T47D (cell line): ENCODE measurements at places on chromosomes 6 and 20.

GRCh38 chr20:32287231-32287638 lies 9.8 kb downstream of the KIF3B start:
- no peak for DNase-seq

- DNase-seq = no peak
Observed at GRCh38 chr6:115524821-115525220, 535.9 kb downstream of the FRK start.

GRCh38 chr6:105808571-105808970 lies 277.6 kb upstream of the PRDM1 start:
- no peak for DNase-seq

GRCh38 chr6:138757136-138757535 lies 16.4 kb upstream of the CCDC28A start:
- no peak for DNase-seq

- DNase-seq = no peak
Observed at GRCh38 chr6:78611886-78612480, 255.4 kb upstream of the IRAK1BP1 start.

DNA sequence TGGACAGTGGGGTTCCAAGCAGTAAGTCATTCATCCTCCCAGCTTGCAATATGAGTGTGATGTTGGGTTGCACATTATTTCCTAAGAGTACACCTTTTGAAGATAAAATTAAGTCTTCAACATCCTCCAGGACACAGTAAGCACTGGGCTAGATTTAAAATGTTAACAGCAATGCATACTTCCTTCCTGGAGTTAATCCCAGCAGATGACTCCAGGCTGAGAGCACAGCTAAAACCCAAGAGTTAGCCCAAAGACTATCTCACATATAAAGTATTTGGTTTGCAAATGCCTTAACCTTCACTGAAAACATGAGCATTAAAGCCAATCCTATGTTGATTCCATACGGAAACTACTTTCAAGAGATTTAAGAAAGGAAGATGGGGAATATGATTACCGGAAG lies 69.2 kb downstream of the SLC23A2 start:
- no peak for DNase-seq

- no peak for DNase-seq
Observed at GRCh38 chr6:17169711-17170110, 67.9 kb downstream of the STMND1 start.

DNA sequence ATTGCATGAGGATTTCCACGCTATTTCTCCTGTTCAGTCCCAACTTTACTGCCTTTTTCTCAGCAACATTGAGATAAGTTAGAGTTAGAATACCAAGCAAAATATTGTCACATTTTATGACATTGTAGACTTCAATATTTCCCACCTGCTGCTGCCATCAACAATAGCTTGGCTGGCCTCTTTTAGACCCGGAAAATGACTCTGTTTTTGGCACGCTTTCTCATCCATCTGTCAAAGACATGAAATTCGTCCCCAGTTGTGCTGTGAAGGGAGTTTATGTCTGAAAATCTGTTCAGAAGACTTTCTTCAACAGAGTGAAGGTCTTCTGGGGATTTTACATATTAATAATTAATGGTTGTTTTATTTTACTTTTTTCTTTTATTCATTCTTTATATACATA lies 857.3 kb downstream of the FRK start:
- DNase-seq = no peak

DNA sequence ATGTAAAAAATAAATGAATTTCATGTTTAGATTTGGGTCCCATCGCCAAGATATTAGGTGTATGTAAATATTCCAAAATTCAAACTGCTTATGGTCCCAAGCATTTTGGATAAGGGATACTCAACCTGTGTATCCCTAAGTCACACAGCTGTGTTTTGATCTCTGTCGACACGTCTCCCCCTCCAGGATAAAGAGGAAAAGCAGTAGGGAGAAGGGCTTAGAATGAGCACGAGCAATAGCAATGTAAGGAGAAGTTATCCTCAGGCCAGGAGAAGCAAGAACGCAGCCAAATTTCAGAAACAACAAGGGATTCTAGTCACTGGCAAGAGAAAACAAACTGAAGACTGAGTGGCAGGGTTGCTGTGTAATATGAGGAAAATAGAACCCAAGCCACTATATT lies 181.2 kb downstream of the AIG1 start:
- no peak for DNase-seq

- DNase-seq = no peak
Observed at GRCh38 chr6:34352305-34352937, 40.0 kb downstream of the NUDT3 start.

- no peak for DNase-seq
Observed at GRCh38 chr6:30819297-30819917, 64.9 kb upstream of the DDR1 start.

GRCh38 chr6:13485923-13486562 lies 1.4 kb downstream of the GFOD1 start:
- peak; percentile 54 for DNase-seq

DNA sequence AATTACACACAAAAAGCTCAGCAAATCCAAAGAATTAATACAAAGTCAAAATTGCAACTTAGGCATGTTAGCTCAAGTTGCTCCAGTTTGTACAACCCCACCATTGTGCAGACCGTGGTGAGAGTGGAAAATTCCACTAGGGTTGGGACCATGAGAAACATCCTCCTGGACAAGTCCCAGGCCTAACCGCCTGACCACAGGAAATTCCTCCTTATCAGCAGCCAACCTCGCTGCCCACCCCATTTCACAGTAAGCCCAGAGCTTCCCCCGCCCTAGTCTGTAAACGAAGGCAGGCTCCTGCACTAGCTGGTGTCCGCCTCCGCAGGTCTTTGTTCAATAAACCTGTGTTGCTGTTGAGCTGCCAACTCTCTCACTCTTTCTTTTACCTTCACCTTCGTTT lies 1023.3 kb downstream of the EYS start:
- DNase-seq = no peak

DNA sequence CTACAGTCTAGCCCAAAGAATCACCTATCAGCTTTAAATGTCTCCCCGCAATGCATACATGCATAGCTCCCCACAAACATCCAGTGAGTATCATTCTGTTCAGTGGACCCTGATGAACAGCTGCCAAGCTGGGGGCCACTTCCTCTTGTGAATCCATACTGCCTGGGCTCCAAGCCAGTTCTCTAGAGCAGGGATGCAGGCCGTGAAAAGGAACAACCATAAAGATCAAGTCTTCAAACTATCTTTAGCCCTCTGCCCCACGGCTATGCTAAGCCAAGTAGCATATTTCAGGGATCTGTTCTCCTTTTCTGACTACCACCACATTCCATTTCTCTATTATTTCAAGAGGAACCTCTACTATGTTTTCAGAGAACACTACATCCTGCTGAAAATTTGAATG lies 191.7 kb upstream of the BTBD3 start:
- DNase-seq = no peak

DNA sequence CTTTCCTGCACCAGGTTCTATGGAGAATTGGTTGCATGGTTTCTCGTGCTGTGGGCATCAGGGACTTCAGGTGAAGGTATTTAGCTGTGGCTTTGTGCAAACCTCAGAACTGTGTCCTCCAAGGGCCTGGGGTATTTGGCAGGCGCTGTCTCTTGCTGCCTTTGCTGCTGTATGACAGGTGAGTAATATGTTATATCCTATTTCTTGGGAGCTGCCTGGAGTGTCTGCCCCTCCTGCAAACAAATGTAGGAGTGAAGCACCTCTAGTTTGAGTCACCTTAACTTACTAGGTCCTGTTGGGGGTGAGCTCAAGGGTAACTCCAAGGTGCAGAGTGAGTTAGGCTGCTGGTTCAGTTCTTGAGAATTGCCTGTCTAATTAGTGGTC lies 177.7 kb upstream of the RNF24 start:
- DNase-seq = no peak

GRCh38 chr6:98384334-98384733 lies 450.0 kb upstream of the POU3F2 start:
- no peak for DNase-seq

DNA sequence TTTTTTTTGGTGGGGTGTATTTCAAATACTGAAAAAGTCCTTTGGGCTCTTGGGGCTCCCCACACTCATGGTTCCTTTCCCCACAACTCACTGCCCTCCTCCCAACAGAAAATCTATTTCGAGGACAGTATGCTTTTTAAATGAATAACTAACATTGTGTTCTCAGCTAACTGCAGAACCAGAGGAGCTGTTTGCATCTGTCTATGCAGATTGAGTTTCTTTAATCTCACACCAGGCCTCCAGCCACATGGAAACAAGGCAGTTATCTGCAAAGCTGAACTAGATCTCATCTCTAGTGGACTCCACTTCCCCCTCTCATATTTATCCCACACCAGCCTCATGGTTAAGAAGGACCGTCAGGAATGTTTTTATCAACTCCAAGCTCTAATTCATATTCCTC lies 955.1 kb downstream of the KIF16B start:
- no peak for DNase-seq

GRCh38 chr20:2972126-2972525 lies 71.3 kb upstream of the GNRH2 start:
- no peak for DNase-seq

- DNase-seq = no peak
Observed at GRCh38 chr20:4047614-4048013, 32.3 kb upstream of the RNF24 start.

DNA sequence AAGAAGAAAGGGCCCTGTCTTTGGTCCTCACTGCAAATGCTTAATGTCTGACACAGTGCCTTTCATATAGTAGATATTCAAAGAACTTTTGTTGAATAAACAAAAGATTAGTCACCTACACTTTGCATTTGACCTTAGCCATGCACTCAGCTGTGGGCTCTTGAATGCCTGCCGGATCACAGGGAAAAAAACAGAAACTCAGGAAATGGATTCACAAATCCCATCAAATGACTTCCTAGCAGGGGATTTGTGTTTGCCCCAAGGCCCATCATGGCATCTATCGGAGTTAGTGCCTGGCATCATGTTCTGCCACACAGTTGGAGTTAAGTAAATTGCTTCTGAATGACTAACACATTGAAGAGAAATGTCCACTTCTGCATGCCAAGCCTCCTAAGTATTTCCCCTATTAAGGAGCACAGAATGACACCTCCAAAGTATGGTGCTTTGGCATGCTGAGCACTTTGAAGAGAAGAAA lies 72.3 kb upstream of the DST start:
- DNase-seq = no peak
